Natural killer cell treated with Interleukin-12 subunit alpha and Interleukin-12 subunit beta and Interleukin-15 and Interleukin-18, amount 100 ng/mL, for 72 hours (primary cell): ENCODE measurements at places on chromosomes 2 and 18.

GRCh38 chr2:163647300-163647699 lies 88.5 kb downstream of the FIGN start:
- H3K4me3 ChIP-seq, result no peak overlapping the region
- no peak overlapping the region for H3K27ac ChIP-seq
- no peaks in the 10 kb centered on the region for H3K4me1 ChIP-seq

GRCh38 chr2:186910996-186911395 lies 62.0 kb upstream of the ZSWIM2 start:
- no peaks in the 10 kb centered on the region for H3K36me3 ChIP-seq
- no peak for DNase-seq
- no peak overlapping the region for H3K27ac ChIP-seq
- H3K4me3 ChIP-seq, result no peak overlapping the region
- no peaks in the 10 kb centered on the region for H3K27me3 ChIP-seq
- H3K4me1 ChIP-seq, result no peaks in the 10 kb centered on the region

GRCh38 chr2:173300458-173300857 lies 54.2 kb upstream of the CDCA7 start:
- H3K27me3 ChIP-seq, result peaks cover 11% of the 10 kb centered on the region
- H3K36me3 ChIP-seq, result peaks cover 20% of the 10 kb centered on the region
- H3K4me3 ChIP-seq, result no peak overlapping the region
- H3K4me1 ChIP-seq, result no peaks in the 10 kb centered on the region

- no peak overlapping the region for H3K27ac ChIP-seq
- no peaks in the 10 kb centered on the region for H3K36me3 ChIP-seq
- DNase-seq, result no peak
- peaks cover 7% of the 10 kb centered on the region for H3K27me3 ChIP-seq
- H3K4me1 ChIP-seq, result no peaks in the 10 kb centered on the region
Observed at GRCh38 chr2:44135771-44136170, 32.9 kb upstream of the PPM1B start.

DNA sequence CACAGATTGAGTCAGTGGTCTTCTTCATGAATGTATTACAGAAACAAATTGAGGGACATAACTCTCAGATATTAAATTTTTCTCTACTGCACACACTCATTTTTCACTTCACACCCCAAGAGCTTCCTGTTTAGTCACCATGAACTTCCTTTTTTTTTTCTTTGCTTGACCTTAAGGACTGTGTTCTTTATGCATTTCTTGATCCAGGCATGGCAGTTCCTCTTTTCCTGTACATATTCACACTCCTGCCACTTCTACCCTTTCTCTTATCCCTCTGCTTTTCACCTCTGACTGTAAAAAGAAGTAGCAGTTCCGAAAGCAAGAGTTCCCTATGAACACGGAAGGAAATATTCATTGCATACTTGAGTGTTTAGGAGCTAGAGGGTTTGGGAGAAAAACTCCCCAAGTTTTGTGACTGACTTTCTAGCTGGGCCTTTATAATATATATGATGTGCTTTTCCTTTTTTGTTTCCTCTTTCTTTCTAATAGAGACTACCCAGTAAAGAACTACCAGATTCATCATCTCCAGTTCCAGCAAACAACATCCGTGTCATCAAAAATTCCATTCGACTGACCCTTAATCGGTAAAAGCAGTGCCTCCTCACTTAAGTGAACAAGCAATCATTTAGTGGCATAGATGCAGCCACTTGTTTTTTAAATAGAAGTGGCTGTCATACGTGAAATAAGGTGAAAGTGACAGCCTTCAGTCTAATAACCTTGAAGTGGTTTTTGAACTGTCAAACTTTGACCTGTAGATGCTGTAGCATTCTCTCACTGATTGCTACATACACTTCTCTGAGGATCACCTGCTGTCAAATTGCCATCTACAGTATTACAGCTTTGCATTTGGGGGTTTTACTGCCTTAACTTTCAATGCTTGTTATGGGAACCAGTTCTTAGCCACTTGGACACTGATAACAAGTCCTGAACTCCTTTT lies 40.8 kb downstream of the PAPOLG start:
- H3K36me3 ChIP-seq, result peaks cover 24% of the 10 kb centered on the region
- peak overlapping the region; percentile 80 for H3K4me3 ChIP-seq
- H3K27me3 ChIP-seq, result no peaks in the 10 kb centered on the region
- peak overlapping the region; percentile 78 for H3K27ac ChIP-seq
- DNase-seq, result no peak

GRCh38 chr2:209425471-209426071 lies 1.7 kb downstream of the MAP2 start:
- peaks cover 26% of the 10 kb centered on the region for H3K27me3 ChIP-seq
- no peaks in the 10 kb centered on the region for H3K36me3 ChIP-seq
- no peak for DNase-seq
- H3K27ac ChIP-seq, result no peak overlapping the region

- H3K4me3 ChIP-seq, result no peak overlapping the region
- no peak overlapping the region for H3K27ac ChIP-seq
- no peaks in the 10 kb centered on the region for H3K36me3 ChIP-seq
- no peak for DNase-seq
Observed at GRCh38 chr2:19230626-19231025, 127.8 kb downstream of the OSR1 start.

GRCh38 chr2:225694664-225695063 lies 295.2 kb downstream of the NYAP2 start:
- H3K4me3 ChIP-seq, result no peak overlapping the region
- H3K4me1 ChIP-seq, result no peaks in the 10 kb centered on the region
- no peak overlapping the region for H3K27ac ChIP-seq
- H3K36me3 ChIP-seq, result no peaks in the 10 kb centered on the region
- no peak for DNase-seq
- H3K27me3 ChIP-seq, result no peaks in the 10 kb centered on the region

DNA sequence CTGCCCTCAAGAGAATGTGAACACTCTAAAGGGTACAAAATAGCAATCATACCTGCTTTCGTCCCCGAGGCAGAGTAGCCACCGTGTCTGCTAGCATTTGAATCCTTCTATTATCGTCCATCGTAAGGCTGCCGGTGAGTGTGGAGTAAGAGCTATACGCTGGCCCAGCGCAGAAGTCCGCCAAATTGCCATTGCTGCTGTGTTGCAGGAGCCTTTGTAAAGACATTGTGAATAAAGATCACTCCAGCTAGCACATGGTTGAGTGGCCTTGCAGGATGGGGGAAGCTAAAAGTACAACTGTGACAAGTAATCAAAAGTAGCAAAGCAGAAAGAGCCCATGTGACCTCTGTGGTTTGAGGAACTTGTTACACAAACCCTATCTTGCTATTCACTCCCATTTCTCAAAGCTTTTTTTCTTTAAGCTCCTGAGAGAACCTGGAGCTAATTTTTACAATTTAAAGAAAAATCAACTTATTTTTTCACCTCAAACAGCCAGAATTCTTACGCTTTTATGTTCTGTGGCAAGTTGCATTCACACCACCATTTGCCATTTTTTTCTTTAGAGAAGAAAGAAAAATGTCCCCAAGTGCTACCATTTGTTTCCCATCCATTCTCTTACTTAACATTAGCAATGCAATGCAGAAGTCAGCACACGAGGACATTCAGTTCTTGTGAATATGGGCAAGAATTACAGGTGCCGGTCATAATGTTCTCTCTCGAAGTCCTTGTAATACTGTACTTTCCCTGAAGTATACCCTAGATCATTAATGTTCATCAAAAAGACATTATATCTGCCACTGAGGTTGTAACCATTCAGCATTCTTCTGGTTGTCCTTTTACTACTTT lies at the start of gene CYTIP:
Gene CYTIP (minus strand): TSS at position 295 of the 846 bp plus-strand sequence. CDS start 69 bp downstream, at position 226.
- H3K4me3 ChIP-seq, result peak within 1 kb of the TSS; percentile 99
- peaks cover 71% of the 10 kb centered on the region for H3K4me1 ChIP-seq
- H3K27ac ChIP-seq, result peak within 1 kb of the TSS; percentile 99
- peak; percentile 87 for DNase-seq
- H3K36me3 ChIP-seq, result peaks cover 49% of the 10 kb centered on the region

DNA sequence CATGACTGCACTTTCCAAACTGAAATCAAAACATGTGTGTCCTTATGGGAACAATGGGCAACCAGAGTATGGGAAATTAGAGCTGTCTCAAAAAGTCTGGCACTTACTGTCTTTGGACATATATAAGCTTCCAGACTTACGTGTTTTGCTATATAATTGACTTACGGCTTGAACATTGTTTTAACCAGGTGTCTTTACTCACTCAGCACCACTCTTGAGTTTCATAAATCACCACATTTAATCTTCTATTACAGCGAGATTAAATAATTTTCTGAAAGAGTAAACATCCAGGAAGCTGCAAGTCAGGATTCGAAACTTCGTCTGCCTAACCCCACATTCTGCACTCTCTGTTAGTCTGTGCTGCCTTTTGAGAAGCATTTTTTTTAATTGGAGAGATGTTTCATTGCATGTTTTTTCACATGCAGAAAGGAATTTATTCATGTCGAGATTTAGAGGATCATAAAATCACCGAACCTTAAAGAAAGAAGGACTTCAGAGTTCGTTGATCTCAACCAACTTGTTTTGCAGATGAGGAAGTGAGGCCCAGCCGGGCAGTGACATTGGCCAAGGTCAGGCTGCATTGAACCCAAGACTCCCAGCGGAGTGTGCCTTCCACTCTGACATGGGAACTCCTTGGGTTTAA lies 137.3 kb downstream of the SETBP1 start:
- H3K27me3 ChIP-seq, result no peaks in the 10 kb centered on the region
- no peak overlapping the region for H3K4me3 ChIP-seq
- H3K4me1 ChIP-seq, result peaks cover 12% of the 10 kb centered on the region
- no peak for DNase-seq

DNA sequence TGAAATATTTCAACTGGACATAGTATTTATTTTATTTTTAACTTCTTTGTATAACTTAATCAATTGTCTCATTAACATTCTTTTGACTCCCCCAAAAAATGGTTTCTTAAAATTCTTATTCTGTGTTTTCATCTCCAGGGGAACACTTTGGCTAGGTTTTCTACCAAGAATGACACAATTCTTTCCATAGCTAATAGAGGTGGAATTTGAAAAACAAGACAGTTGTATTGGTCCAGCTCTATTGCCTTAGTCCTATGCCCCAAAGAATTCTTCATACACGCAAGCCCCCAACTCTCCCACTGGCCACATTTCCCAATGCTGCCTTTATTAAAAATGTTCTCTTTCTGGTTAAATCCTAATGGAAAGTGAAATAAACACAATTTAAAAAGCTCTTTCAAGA lies 104.7 kb upstream of the PKDCC start:
- DNase-seq, result no peak
- H3K36me3 ChIP-seq, result no peaks in the 10 kb centered on the region
- H3K4me3 ChIP-seq, result no peak overlapping the region
- H3K27ac ChIP-seq, result no peak overlapping the region
- no peaks in the 10 kb centered on the region for H3K4me1 ChIP-seq

DNA sequence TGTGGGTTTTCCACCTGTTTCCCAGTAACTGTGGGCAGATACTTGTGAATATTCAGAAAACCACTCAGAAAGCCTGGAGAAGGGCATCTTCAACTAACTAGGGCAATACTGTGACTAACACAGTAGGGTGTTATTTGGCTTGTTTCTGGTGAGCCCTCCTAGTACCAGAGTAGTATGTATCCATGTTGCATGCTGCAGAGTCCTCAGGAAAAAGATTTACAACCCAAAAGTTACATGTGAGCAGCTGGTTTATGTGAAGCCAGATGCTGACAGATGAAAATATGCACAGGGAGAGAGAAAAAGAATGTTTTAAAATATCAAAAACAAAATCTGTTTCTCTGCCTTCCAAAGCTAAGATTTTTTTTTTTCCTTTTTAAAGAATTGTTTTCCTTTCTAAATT lies 333.2 kb upstream of the UBE2E3 start:
- peaks cover 10% of the 10 kb centered on the region for H3K27me3 ChIP-seq
- H3K4me3 ChIP-seq, result no peak overlapping the region
- no peaks in the 10 kb centered on the region for H3K4me1 ChIP-seq

DNA sequence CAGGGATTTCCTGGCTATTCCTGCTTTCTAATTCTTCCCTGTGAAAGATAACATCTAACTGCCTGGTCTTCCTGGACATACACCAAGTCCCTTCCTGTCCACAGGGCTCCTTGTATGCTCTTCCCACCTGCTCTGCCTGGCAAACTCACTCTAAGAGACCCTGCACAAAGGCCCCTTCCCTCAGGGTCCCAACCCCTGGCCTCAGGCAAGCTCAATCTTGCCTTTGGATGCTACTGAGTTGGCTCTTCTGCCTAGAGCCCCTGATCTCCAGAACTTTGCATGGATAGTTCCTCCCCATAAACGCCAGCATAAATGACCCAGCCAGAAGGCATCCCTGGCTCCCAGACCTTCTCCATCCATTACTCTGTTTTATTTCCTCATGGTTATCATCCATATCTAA lies 98.3 kb upstream of the OTOS start:
- H3K4me1 ChIP-seq, result peaks cover 4% of the 10 kb centered on the region
- peak; percentile 44 for DNase-seq
- H3K36me3 ChIP-seq, result no peaks in the 10 kb centered on the region
- H3K27ac ChIP-seq, result no peak overlapping the region
- H3K4me3 ChIP-seq, result no peak overlapping the region
- peaks cover 11% of the 10 kb centered on the region for H3K27me3 ChIP-seq

- no peaks in the 10 kb centered on the region for H3K36me3 ChIP-seq
- H3K27me3 ChIP-seq, result no peaks in the 10 kb centered on the region
- DNase-seq, result no peak
- no peaks in the 10 kb centered on the region for H3K4me1 ChIP-seq
Observed at GRCh38 chr18:6781142-6781714, 51.7 kb downstream of the ARHGAP28 start.

DNA sequence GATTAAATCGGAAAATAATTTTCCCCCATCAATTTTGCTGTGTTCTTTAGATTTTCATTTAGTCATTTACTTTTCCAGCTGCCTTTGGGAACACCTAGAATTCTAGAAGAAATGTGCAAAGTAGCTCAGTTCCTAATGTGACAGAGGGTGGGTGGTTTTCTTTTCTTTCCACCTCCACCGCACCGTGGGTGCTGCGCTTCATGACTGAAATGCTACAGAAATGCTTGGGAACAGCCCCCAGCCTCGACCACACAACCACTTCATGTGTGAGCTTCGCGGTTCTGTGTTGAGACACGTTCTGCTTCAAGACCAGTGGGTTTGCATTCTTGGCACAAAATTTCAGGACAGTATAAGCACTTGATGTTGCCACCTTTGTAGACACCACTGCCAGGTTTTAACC lies 30.9 kb downstream of the E2F6 start:
- no peaks in the 10 kb centered on the region for H3K27me3 ChIP-seq
- no peak for DNase-seq
- H3K27ac ChIP-seq, result no peak overlapping the region
- no peaks in the 10 kb centered on the region for H3K36me3 ChIP-seq
- no peak overlapping the region for H3K4me3 ChIP-seq
- H3K4me1 ChIP-seq, result no peaks in the 10 kb centered on the region

DNA sequence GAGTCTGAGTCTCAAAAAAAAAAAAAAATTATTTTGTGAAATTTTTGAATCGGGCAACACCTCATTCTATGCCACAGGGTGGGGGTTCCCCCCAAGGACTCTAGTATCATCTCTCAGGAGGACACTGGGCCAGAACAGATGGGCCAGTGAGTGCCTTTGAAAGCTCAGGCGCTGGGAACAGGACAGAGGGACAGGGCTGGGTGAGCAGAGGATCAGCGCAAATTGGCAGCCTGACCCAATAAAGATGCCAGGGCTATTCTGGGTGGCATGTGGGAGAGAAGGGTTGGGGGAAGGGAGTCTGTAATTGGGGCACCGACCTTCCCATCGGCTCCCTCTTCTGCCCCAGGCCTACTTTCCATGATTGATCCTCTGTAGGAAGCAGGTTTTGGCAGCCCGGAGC lies 44.0 kb downstream of the KIF3C start:
- H3K4me1 ChIP-seq, result no peaks in the 10 kb centered on the region
- no peak overlapping the region for H3K4me3 ChIP-seq
- H3K27me3 ChIP-seq, result no peaks in the 10 kb centered on the region
- H3K27ac ChIP-seq, result peak overlapping the region; percentile 23
- H3K36me3 ChIP-seq, result no peaks in the 10 kb centered on the region
